ENCODE measurements at places on chromosomes 16 and 17.
A peak's percentile ranks its signal among the peaks of the same experiment; 100 is the strongest.

- no peak for DNase-seq
These were observed 247.9 kb downstream of the SEC14L1 start for GRCh38 chr17:77388384-77389306.

GRCh38 chr17:36485805-36486203, 677 bp upstream of the ZNHIT3 start:
- no peak for DNase-seq

GRCh38 chr16:81821436-81822128, 42.5 kb downstream of the PLCG2 start:
- no peak for DNase-seq

- no peak for DNase-seq
These were observed 204.5 kb downstream of the RBFOX3 start for GRCh38 chr17:79406316-79406715.

GRCh38 chr16:17520561-17520960, 49.8 kb upstream of the XYLT1 start:
- DNase-seq = no peak

DNA sequence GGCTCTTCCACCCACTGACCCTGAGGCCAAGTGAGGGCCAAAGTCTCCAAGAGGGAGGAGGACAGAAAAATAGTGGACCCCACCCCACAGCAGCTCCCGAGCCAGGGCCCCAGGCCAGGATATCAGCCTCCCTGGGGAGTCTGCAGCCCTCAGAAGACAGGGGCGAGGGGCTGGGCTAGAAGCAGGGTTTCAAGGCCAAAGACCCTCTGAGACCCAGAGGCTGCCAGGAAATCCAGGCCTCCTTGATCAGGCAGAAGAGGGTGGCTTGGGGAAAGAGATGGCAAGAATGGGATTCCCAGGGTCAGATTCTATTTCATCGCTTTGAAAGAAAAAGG, 156.1 kb downstream of the ZNF423 start:
- DNase-seq = no peak

- peak; percentile 95 for DNase-seq
These were observed 32.0 kb downstream of the KDM8 start for GRCh38 chr16:27235055-27235937.

DNA sequence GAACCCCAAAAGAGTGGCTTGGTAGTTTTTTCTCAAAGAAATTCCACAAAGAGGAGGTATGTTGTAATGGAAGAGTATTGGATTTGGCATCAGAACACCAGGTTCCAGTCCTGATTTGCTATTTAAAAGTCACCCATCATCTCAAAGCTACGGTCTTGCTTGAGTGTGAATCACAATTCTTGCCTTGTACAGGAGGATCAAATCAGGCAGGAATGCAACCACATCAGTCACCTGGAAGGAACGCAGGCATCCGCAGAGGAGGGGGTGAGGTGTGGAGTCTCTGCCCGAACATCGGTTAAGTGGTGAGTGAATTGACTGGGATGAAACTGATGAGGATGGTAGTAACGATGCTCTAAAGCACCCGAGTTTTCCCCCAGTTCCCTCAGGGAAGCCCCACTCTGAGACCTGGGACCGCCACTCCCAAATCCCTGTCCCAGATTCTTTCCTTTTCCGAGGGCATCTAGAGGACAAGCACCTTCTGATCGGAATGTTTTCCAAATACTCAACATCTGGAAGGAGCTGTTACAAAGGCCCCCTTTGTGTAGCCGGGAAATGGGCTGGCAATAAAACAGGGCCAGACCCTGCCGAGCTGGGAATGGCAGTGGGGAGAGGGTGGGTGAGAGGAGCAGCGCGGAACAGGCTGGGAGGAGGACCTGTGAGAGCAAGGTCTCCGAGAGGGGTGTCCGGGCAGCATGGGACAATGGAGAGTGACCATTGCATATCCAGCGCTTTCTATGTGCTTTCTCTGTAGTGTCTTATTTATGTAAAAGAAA, 469.6 kb downstream of the SLC39A11 start:
- no peak for DNase-seq

DNA sequence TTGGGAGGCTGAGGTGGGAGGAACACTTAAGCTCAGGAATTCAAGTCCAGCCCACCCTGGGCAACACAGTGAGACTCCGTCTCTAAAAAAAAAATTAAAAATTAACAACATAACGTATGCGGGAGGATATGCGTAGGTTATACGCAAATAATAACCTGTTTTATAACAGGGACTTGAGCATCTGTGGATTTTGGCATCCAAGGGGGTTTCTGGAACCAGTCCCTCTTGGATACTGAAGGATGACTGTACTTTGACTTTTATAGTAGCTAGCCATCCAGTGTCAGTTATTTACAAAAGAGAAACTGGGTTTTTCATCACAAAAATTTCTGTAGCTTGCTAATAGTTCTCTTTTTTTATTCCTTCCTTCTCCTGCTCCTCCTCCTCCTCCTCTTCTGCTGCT, 64.5 kb downstream of the TNRC6C start:
- DNase-seq = no peak

GRCh38 chr17:62822080-62822904, 14.2 kb upstream of the MARCHF10 start:
- DNase-seq = no peak

DNA sequence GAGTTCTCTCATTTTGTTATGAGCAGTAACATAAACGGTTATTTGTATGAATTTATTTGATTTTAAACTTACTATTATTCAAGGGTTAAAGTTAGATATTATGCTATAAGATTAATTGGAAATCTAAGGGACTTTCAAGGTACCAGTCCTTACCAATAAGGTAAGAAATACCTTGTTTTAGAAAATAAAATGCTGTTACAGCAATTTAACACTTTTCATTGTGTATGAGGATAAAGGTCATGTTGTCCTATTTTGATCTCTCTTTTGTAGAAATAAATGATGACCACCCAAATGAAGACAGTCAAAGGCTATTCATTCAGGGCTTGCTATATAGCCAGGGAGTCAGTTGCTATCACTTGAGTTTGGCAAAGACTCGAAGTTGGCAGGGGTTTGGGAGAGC, 1185.9 kb upstream of the GOT2 start:
- DNase-seq = no peak

DNA sequence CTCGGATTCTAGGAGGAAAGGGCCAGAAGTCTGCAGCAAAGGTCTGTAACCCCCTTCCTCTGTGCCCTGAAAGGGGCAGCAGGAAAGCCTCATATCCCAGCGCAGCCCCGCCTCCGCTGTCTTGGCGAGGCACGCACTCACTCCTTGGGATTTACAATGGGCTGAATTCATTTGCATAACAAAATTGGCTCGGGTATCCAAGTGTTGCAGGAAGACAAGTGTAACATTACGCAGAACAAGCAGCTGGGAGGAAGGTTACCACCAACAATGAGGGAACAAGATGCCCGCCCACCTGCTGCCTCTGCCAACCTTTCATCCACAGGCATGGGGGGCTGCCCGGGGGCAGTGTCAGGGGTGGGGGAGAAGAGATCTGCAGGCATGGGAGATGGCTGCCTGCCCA, 130.4 kb downstream of the MRM1 start:
- no peak for DNase-seq

DNA sequence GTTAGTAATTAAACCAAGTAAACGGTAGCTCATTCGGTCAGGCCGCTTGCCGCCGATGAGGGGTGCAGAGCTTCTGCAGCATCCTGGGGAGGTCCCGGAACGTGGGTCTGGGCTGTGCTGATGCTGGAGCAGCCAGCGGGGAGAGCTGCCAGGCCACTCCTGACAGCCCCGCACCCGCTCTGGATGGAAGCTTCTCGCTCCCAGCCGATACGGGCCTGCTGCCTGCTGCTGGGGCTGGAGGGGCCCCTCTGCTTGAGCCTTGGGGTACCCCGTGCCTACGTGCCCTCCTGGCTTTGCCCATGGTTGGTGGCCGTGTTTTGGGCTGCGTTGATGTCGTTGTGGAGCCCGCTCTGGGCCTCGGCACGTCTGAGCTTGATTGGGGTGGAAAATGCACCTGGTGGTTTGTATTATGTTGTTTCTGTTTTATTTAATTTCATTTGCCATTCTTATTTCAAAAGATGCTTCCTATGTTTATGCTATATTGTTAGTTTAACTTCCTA, 41.6 kb upstream of the ZNF750 start:
- no peak for DNase-seq

GRCh38 chr16:27333549-27333948, 19.8 kb downstream of the IL4R start:
- DNase-seq = no peak

- no peak for DNase-seq
These were observed 4.1 kb downstream of the SLC7A6OS start for GRCh38 chr16:68306633-68307032.

DNA sequence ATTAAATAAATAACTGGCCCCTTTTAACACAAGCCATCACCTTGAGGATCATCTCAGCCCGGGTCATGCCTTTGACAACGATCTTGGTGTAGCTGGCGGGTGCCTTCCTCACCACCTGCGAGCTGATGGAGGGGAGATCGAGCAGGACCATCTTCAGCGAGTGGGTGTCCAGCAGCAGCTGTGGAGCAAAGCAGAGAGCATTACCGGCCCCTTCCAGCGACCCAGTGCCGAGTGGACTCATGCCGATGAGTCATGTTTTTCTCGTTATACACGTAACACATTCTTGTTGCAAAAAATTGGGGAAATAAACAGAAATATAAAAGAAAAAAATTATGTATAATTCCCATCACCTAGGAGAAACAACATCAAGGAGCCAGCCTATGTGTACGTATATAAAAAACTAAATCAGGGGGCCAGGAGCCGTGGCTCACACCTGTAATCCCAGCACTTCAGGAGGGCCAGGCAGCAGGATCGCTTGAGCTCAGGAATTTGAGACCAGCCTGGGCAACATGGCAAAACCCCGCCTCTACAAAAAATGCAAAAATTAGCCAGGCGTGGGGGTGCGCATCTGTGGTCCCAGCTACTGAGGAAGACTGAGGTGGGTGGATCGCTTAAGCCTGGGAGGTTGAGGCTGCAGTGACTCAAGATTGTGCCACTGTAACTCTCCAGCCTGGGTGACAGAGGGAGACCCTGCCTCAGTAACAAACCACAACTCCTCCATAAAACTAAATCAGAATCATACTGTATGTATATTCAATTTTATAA, 169.1 kb upstream of the RPH3AL start:
- DNase-seq = no peak

GRCh38 chr16:50676684-50677225, 4.4 kb downstream of the SNX20 start:
- no peak for DNase-seq

- no peak for DNase-seq
These were observed 10.6 kb downstream of the CALCOCO2 start for GRCh38 chr17:48841395-48841831.

DNA sequence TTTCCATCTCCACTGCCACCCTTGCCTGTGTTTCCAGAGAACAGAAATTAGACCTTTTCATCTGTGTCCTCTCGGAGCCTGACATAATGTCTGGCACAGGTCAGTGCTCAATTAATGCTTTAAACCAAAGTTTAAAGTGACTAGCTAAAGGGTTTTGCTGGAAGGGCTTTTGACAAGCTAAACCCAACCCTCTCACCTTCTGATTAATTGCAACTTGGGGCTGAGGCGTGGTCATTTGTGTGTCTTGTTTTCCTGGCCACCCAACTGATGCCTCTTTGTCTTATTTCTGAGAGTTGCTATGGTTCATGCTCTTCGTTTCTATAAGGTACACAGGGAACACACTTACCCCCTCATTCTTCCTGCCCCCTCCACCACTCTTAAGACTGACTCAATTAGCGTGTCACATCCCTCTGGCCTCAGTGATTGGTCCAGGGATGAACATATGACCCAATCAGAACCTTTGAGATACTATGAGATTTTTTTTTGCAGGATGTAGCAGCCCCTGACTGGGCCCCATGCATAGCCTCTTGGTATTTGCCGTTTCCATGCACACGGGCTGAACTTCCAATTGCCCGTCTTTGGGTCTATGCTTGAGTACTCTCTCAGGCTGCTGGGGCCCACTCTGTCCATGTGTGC, 15.8 kb upstream of the BRD7 start:
- DNase-seq = no peak

GRCh38 chr17:78484271-78485246, 92.6 kb downstream of the DNAH17 start:
- peak; percentile 69 for DNase-seq

DNA sequence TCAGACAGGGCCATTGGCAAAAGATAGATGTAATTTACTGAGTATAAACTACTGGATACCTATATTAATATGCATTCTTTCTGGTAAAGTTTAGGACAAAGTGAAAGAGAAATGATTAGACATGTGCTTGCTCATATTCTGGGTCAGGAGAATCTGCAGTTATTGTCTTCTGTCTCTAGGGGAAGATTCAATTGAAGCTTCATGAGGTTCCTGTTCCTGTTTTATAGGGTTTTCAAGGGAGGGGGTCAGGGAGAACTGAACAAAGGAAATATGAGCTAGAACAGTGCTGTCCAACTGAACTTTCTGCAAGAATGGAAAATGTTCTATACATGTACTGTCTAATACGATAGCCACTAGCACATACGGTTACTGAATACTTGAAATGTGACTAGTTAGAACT, 59.3 kb upstream of the CORO6 start:
- no peak for DNase-seq

- no peak for DNase-seq
These were observed 22.4 kb downstream of the TBC1D3B start for GRCh38 chr17:36153895-36154610.

DNA sequence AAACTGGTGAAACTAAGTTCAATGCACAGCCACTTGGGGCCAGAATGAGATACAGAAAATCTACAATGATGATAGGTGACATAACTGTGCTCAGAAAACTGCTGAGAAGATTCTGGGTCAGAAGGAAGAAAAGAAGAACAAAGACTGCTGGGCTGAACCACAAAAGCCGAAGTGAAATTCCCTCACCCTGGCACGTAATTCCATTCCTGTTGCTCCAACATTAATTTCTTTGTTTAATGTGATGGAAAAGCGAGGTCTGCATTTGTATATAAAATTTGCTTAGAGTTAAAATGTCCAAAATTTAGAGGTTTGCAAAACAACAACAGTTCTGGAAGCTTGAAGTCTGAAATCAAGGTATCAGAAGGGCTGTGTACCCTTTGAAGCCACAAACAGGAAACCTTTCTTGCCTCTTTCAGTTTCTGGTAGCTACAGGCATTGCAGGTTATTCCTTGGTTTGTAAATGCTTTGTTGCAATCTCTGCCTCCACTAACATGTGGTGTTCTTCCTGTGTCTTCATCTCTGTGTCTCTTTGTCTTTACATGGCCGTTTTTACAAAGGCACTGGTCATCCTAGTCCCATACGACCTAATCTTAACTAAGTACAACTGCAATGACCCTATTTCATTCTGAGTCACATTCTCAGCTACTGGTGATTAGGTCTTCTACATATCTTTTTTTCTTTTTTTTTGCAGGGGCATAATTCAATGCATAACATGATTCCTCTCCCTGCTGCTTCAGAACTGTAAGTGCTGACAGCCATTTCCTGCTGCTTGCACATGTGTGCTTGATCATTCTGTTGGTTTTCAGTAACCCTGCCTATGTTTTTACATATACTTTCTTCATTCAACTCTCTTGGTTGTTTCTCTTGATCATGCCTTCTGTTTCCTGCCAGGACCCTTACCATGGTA, 603.0 kb upstream of the CDH8 start:
- no peak for DNase-seq
